ENCODE measurements at places on chromosomes 1 and 21.

DNA sequence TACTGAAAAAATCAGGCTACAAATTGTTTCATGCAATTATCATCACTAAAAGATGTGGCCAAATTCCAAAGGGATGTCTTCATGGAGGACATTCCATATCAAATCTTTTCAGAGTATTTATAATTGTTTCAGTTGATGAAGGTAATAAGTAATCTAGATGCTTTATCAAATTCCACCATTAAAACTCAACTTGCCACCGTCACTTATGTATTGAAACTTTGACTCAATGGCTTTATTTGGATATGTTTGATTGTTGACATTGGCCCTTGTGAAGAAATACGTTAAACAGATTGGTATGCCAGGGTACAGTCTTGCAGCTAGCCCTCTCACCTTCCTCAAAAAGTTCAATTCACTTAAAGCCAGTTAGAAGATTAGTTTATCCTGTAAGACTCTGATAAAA, 32.2 kb upstream of the PALMD start:
- no peak for DNase-seq

DNA sequence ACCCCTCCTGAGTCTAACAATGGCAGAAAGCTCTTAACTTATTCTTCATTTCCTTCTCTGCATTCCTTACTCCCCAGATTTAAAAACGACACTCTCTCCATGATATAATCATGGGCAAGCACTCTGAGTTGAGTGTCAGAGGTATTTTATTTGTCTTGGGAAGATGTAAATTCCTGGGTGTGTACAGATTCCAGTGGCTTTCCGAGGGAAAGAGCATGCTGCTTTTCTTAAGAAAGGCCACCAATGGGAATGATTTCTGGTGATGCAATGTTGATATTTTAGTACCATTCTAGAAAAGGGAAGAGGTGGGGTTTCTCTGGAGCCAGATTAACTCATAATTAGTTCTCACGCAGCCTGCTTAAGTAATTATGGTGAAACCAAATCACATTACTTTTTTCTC, 47.8 kb upstream of the BTG3 start:
- no peak for DNase-seq

DNA sequence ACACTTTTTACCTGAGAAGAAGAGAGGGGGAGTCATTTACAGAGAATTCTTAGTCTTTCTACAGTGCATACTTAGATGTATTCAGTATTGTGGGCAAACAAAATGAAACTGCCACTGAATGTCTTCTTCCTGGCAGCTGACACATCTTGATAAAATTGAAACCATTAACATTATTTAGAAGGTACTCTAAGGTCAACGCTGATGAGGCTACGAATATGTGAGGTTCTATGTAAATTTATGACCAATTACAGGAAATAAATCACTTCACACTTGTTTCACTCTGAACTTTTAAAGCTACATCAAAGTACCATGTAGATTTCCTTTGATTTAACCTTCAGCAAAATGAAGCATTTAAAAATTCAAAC, 51.3 kb upstream of the GFI1 start:
- no peak for DNase-seq

DNA sequence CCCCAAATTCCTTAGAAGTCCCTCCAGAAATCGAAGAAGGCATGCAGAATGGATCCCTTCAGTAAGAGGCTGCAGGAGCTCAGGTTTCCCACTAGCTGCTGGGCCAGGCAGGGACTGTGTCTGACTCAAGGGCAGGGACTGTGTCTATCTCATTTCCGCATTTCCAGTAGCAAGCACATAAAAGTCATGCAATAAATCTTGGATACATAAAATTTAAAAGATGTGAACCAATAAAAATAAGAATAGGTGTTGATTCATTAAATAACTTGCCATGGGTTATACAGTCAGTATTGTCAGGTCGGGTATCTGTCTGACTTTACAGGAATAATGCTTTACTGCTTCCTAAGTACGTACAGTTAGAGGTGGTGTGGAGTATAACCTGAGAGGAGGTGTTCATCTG, 15.2 kb downstream of the PM20D1 start:
- no peak for DNase-seq

GRCh38 chr1:55839221-55839620, 624.1 kb upstream of the USP24 start:
- DNase-seq, result no peak

DNA sequence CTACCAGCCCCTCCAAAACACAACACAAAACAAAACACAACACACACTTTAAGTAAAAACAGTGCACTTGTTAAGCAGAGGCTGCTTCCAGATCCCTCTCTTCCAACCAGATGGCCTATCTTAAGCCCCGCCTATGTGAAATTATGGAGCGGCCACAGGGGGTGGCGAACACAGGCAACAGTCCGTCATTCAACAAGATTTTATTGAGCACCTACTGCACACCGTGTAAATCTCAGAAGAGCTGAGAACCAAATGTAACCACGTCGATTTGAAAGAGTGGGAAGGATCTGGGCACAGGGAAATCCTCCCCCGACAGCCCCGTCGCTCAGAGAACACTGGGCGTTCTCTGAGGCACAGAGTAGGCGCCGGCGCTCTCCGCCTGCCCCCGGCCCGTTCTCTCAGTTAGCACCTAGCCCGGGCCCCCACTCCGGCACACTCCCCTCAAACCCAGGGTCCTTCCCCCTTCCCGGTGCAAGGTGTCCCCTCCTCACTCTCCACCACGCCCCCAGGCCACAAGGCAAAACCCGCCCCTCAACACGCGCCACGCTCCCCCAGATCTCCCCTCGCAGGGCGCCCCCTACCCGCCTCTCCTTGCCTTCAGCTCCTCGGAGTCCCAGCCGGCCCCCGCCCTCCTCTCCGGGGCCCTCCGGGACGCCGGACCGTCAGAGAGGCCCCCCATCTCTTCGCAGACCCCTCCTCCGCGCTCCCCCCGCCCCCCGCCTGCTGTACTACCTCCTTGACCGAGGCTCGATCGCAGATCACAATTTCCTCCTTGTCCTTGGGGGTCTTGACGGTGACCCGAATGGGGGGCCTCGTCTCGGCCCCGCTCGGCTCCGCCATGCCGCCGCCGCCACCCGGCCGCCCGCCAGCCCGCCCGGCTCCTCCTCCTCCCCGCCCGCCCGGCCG, 483 bp downstream of the UBQLN4 start:
- peak; percentile 65 for DNase-seq

DNA sequence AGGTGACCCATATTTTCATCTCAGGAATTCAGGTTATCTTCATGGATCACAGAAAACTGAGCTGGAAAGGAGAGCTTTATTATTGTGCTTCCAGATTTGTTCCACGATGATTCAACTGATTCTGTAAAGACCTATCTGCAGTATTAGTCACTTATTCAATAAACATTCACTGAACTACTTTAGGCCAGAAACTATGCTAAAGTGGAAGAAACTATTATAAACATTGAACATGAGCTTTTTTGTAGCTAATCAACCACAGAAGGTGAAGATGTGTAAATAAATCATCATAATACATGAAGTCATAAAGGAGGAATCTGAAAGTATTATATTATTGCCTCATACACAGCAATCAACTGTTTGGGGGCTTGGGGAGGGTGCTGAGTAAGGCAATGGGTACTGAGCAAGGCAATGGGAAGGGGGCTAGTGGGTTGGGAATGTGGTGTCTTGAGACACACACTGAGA, 30.6 kb upstream of the EXO1 start:
- DNase-seq, result no peak

GRCh38 chr1:213702703-213703102, 285.1 kb upstream of the PROX1 start:
- no peak for DNase-seq

GRCh38 chr21:36184545-36184944, 27.9 kb downstream of the DOP1B start:
- no peak for DNase-seq

GRCh38 chr1:13733711-13734110, 33.7 kb downstream of the PRDM2 start:
- no peak for DNase-seq

GRCh38 chr1:117631359-117632160, 25.7 kb downstream of the TENT5C start:
- DNase-seq, result no peak

- no peak for DNase-seq
Observed at GRCh38 chr1:183879494-183879893, 74.6 kb downstream of the RGL1 start.

- DNase-seq, result no peak
Observed at GRCh38 chr1:30545365-30545764, 178.0 kb downstream of the MATN1 start.

GRCh38 chr1:154835531-154836324, 34.4 kb downstream of the KCNN3 start:
- no peak for DNase-seq

Measured in HepG2 (cell line).